Ureter (tissue), 1 donor: ENCODE measurements at places on chromosomes 4 and X.

DNA sequence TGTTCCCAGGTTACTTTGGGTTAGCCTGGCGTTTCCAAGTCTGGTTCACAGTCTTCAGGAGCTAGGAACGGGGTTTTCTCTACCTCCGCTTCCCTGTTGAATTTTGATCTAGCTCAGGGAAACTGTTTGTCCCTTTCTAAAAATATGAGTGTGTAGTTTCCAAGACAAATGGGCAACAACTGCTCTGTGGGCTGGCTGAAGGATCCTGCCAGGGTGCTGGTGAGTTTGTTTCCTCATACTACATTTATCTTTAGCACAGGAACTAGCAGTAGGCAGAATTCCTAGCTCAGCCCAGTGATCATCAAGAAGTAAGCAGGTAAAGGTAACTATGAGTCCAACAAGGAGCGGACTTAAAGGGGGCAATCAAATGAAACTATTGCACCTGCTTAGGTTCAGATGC is 13.3 kb upstream of the FAM47E start:
- no peak for DNase-seq

GRCh38 chrX:149490100-149490499 is 15.0 kb downstream of the IDS start:
- DNase-seq: no peak

- no peak for DNase-seq
These were observed 20.2 kb downstream of the FBXW7 start for GRCh38 chr4:152515678-152516077.

DNA sequence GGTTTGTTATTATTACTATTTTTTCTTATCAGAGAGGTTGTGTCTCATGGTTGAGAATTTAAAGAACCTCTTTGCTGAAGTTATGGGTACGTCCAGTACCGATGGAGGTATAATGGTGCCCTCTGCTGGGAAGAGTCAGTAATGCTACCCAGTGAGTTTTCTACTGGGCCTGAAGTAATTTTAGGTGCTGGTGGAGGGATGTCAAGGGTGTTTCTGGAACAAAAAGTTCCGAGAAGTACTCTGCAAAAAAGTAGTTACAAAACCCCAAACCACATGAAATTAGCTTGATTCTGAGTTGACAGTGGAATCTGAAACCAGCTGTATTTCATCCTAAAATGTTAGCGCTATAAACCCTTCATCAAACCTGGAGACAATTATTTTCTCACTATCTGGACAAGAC is 102.5 kb upstream of the MID1 start:
- DNase-seq: peak; percentile 62

DNA sequence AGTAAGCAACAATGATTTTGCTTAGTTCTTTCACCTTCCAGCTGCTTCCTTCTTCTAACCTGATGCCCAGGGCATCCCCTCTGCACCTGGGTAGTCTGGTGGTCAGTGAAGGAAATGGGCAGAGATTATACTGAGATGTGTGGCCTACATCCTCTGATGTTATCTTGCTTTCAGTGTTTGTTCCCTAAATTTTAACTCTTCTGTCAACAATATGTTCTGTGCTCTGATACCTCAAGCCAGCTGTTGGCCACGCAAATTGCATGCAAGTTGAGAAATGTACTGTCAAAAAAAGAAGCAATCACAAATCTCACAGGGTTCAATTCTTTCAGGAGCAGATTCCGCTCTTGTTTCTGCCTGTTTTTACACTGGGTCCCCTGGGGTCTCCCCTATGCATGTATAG is 73.8 kb downstream of the FBXW7 start:
- DNase-seq: no peak

GRCh38 chrX:153764786-153765137 is 713 bp downstream of the PLXNB3 start:
- DNase-seq: no peak

DNA sequence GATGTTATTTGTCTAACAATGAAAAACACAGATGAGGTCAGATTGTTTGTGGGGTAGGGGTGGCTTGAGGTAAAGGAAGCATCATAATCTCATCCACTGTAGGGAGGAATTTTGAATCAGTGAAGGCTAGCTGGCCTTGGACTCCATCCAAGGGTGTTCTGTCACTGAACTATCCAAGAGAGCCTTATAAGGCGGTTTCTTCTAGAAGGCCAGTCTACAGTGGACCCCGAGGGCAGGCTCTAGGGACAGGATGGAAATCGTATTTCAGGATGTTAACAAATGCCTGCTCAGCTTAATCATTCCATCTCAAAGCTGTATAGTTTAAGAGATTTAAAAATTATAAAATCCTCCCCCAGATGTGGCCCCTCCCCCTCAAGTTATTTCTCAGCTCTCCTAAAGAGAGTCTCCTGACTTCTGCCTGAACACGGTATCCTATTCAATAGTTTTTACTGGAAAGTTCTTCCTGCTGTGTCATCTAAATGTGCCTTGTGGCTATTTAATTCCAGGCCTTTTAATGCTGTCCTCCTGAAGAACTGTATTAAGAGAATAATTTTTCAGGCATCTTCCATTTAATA is 8.0 kb downstream of the IGFBP7 start:
- peak; percentile 75 for DNase-seq

GRCh38 chr4:124955476-124955875 is 242.9 kb upstream of the ANKRD50 start:
- no peak for DNase-seq

DNA sequence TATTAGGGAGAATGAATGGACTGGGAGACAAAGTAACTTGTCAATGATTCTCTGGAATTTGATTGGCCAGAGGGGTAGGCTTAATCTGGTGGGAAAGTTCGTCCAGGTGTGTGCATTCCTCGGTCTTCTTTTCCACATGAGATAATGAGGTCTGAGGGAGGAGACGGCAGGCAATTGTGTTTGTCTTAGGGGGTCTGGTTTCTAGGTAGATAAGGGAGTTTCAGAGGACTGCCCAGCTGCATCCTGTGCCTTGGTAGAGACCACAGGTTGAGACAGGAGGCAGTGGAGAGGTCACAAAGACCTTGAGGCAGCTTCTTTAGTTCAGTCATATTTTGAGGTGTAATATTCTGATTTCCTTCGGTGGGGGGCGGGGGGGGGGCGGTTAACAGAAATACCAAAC is 4.3 kb downstream of the MGST2 start:
- DNase-seq: no peak

- DNase-seq: peak; percentile 65
These were observed 88.3 kb downstream of the ZAR1 start for GRCh38 chr4:48578132-48578968.

DNA sequence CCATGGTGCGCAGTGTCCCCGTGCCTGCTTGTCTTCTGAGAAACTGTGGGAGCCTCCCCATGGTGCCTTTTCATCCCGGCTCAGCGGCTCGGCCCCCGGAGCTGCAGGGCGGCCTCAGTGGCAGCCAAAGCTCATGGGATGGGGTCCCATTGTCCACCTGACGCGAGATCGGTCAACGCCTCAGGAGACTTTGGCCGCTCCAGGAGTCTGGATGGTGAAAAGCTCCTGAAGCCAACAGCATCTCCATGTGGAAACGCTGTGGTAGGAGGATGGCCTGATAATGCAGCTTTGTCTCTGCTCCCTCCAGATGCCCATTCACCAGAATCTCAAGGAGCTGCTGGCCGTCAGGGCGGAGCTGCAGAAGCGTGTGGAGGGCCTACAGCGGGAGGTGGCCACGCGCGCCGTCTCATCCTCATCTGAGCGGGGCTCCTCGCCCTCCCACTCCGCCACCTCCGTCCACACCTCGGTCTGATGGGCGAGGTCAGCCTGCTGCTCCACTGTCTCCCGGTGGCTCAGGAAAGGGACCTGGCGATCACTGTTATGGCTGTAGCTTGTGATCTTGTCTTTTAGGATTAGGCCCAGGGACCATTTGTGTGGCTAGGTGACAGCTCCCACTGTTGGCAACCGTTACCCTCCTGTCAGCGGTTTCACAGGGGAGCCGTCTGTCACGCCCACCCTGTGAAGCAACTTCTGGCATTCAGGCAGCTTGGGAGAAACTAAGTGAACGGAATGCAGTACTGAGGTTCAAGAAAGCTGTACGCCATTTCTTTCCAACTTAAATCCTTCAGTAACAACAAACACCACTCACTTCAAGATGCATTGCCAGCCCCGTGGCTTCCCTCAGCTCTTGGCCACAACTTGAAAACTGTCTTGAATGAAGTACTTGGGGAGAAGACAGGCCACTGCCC is 69.3 kb downstream of the MTMR1 start:
- DNase-seq: no peak

- DNase-seq: no peak
These were observed 74.3 kb upstream of the TEX13D start for GRCh38 chrX:124257924-124258702.

GRCh38 chrX:118847676-118848075 is 24.1 kb downstream of the ZCCHC12 start:
- no peak for DNase-seq
